ENCODE measurements at places on chromosomes 6 and 20.

DNA sequence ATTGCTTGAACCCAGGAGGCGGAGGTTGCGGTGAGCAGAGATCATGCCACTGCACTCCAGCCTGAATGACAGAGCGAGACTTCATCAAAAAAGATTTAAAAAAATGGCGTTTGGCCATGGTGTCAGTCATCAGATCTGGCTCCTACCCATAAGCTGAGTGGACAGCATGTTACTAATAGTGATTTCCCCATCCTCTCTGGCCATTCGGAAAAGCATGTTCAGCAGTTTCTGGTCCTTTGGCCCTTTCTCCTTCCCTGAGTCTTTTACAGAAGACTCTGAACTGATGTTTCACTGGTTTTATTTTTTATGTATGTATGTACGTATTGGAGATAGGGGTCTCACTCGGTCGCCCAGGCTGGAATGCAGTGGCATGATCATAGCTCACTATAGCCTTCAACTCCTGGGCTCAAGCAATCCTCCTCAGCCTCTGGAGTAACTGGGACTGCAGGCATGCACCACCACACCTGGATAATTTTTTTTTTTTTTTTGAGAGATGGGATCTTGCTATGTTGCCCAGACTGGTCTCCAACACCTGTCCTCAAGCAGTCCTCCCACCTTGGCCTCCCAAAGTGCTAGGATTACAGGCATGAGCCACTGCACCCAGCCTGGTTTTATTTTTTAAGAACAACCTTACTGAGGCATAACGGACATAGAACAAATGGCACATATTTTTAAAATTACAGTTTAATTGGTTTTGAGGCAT is 84.2 kb upstream of the CNKSR3 start:
- no peak for DNase-seq

GRCh38 chr6:12760911-12761310 is 44.3 kb downstream of the PHACTR1 start:
- DNase-seq = no peak

DNA sequence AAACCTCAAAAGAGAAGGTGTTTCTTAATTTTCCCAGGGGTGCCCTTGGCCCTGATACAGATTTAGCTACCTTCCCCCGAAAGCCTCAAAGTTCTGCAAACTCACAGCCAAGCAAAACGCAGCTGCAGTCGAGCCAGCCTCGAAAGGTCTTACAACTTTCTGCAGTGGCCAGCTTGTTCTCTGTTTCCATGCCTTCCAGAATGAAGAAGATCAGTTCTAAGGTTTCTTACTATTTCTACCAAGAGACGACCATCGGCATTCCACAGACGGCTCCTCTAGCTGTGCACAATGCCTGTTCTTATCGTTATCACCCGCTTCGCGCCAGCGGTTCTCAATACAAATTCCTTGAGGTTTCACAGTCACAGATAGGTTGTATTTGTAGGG is 28.5 kb upstream of the CCR6 start:
- DNase-seq = peak; percentile 83

- DNase-seq = no peak
Measured at GRCh38 chr20:57579331-57579897, 18.5 kb downstream of the PCK1 start.

DNA sequence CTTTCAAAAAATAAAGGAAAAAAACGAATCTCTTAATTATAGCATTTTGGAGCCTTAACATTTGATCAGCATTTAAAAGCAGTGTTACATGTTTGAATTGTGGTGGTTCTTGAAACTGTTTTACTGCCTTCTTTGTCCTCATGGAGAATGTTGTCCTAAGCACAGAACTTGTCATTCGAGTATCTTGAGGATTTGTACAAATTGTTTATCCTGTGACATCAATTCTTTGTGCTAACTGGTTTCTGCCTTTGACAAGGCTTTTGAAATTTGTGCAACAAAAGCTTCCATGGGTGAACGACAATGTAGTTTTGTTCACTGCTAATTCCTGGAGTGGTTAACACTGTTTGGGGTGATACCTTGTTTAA is 130.8 kb downstream of the SCAF8 start:
- no peak for DNase-seq

DNA sequence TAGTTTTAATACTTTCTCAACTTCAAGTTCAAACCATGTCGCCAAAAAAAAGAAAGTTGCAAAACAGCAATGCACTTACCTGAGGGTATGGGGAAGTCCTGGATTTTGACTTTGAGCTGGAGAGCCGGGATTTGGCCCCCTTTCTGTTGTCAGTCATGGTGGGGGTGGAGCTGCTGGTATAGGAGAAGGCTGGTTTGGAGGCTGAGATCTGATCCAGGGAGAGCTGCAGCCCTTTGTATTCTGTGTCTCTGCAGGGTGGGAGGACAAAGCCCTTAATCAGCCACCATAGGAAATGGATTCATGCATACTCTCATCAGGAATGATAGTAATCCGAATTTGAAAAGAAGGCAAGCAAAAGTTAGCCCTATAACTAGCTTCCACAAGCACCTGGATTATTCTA is 44.0 kb downstream of the SIM1 start:
- no peak for DNase-seq

- no peak for DNase-seq
Measured at GRCh38 chr20:58169450-58169849, 59.0 kb downstream of the ANKRD60 start.

DNA sequence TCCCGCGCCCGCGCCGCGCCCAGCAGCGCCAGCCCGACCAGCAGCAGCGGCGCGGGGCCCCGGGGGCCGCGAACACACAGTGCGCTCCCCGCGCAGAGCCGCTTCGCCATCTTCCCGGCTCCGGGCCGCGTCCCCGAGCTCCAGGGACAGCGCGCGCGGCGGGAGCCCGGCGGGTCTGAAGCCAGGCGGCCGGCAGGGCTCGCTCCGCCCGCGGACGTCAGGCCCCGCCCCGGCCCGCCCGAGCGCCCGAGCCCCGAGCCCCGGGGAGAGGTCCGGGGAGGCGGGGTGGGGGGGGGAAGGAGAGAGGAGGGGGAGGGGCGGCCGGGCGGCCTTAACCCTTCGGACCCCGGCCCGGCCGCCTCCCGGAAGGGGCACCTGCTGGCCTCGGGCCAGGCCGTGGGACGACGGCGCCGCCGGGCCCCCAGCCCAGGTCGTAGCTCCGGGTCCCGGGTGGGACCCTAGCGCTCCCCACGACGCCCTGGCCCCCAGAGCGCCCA is at the start of gene LAMA5:
TSS of gene LAMA5 (minus strand) at position 177 of the 497 bp plus-strand sequence. CDS start at position 110, 67 bp downstream.
- no peak for DNase-seq

- no peak for DNase-seq
Measured at GRCh38 chr6:13397359-13398068, 69.2 kb upstream of the TBC1D7 start.

DNA sequence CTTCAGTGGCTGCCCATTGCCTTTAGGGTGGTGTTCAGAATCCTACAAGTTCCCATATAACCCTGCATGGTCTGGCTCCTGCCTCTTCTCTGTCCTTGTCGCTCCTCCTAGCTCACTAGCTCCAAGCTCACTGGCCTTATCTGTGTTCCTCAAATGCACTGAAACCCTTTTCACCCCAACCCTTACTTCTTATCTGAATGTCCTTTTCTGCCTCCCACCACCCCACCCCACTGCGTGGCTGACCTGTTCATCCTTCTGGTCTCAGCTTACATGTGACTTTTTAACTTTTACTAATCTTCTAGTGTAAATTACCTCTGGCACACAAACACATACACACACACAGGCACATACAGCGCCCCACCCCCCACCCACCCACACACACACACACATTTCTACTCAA is 41.0 kb upstream of the GLP1R start:
- no peak for DNase-seq

GRCh38 chr6:147604373-147604772 is 95.9 kb downstream of the SAMD5 start:
- DNase-seq = no peak

- DNase-seq = no peak
Measured at GRCh38 chr20:8647961-8648441, 420.9 kb upstream of the PLCB4 start.

- DNase-seq = no peak
Measured at GRCh38 chr6:139996253-139996834, 621.9 kb upstream of the CITED2 start.

DNA sequence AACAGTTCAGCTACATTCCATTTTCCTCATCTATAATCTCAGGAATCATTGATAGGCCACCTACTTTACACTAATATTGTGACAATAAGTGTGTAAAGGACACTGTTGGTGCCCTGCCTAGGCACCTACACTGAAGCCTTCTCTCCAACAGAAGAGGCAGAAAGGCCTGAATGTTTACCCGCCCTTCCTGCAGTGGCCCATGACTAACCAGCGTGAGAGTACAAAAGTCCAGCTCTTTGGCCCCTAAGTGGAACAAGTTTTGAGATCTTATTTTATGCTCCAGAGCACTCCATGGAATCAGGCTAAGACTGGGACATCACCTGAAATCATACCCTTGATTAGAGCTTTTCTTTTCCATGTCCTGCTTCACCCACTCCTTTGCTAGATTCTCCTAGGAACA is 359.7 kb downstream of the ARHGAP18 start:
- DNase-seq = no peak

DNA sequence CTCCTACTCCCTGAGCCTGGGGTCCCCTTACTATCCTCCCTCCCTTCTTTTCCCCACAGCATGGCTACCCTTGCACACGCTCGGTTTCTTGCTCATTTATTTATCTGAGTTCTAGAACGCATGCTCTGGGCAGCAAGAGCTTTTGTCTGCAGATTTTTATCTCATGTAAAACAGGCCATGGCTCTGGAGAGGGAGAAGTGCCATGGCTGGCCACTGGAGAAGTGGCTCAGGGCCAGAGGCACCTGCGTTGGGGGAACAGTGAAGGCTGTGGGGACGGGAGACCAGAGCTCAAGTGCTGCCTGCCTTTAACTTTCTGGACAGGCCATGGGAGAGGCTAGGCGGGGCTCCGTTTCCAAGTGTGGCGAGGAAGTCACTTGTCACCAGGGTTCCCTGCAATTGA is 177.7 kb upstream of the SULF2 start:
- DNase-seq = no peak

DNA sequence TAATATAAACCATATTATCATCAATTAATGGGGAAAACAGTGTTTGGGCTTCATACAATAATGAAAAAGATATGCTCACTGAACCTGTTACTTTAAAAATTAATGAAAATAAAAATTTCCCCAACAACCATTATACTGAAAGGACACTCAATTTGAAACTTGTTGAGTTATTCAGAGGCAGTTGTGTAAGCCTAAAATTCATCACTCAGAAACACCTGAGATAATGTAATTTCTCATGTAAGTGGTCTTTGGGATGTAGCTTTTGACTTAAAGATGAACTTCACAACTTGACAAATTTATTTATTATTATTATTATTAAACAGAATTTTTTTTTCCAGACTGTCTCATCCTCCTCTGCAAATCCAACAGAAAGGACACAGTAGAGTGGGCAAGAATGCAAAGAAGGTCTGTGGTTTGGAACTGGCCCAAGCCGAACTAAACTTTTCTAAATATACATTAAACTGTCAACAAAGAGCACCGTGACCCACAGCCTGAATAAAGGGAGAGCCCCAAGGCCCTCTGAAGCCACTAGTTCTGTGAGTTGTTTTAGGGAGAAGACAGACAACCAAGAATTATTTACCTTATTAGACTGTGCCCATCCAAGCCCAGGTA is 32.2 kb upstream of the HEY2 start:
- no peak for DNase-seq

DNA sequence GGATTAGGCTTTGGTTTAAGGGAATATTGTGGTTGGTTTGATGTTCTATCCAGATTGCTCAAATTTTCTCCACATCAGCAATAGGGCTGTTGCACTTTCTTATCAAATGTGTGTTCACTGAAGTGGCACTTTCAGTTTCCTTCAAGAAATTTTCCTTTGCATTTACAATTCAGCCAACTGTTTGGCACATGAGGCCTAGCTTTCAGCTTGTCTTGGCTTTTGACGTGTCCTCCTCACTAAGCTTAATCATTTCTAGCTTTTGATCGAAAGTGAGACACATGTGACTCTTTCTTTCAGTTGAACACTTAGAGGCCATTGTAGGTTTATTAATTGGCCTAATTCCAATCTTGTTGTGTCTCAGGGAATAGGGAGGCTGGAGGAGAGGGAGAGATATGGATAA is 104.8 kb downstream of the FLRT3 start:
- no peak for DNase-seq

- DNase-seq = no peak
Measured at GRCh38 chr6:108565893-108566292, 5.2 kb downstream of the FOXO3 start.

GRCh38 chr6:24313251-24314141 is 44.4 kb downstream of the DCDC2 start:
- DNase-seq = no peak

GRCh38 chr6:15479761-15480160 is 183.1 kb downstream of the DTNBP1 start:
- DNase-seq = no peak

- no peak for DNase-seq
Measured at GRCh38 chr20:47546184-47547033, 44.7 kb downstream of the NCOA3 start.

DNA sequence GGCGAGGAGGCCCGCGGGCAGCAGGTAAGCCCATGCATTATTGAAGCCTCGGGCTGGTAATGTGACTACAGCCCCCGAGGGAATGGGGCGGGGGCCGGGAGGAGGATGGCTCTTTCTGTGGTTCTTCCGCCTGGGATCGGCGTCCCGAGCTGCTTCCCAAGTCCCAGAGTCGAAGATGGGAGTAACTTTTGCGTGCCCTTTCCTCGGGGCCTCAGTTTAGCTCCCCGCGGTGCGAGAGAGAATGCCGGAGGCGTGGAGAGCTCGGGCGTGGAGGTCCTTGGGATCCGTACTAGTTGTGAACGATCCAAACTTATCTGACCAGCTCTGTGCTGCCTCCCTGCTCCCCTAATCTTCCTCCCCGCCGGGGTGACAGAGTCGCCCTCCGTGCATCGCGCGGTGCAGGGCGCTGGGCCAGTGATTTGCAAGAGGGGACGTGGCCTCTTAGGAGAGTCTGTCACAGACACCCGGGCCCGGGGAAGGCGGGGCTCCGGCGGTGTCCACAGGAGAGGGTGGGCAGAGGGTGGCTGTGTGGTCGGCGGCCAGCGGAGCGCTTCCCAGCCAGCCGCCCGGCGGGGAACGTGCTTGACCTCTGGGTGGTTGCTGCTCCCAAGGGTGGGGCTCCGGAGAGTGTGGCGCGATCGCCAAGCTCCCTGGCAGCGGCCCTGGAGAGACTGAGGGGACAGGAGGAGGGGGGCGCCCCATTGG is 815 bp downstream of the UTRN start:
- DNase-seq = peak; percentile 93

DNA sequence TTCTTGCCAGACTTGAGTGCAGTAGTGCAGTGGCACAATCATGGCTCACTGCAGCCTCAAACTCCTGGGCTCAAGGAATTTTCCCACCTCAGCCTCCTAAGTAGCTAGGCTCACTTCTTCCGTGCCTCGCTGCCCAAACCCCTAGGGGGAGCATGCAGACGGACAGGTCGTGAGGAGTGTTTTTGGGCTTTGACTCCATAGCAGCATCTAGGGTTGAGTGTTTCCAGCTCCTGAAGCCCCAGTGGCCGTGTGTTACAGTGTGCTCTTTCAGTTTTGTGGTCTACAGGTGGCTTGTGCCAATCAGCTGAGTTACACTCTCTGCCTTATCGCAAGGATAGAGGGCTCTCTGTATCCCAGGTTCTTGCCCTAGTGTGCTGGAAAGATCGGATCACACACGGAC is 33.4 kb downstream of the NCOA3 start:
- no peak for DNase-seq
